ENCODE measurements at places on chromosomes 16 and 17.

DNA sequence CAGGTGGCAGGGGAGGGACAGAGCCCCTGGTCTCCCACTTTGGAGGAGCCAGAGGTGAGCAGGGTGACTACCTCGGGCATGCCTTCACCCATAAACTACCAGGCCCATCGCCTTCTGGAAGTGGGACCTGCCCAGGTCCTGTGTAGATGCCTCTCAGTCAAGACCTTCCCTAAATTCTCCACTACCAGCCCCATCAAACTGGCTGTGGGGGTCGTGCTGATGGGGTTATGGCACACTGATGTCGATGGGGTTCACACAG lies 5.8 kb upstream of the RAB37 start:
- DNase-seq, result no peak

- no peak for DNase-seq
Observed at GRCh38 chr17:17103160-17103559, 60.9 kb downstream of the MPRIP start.

DNA sequence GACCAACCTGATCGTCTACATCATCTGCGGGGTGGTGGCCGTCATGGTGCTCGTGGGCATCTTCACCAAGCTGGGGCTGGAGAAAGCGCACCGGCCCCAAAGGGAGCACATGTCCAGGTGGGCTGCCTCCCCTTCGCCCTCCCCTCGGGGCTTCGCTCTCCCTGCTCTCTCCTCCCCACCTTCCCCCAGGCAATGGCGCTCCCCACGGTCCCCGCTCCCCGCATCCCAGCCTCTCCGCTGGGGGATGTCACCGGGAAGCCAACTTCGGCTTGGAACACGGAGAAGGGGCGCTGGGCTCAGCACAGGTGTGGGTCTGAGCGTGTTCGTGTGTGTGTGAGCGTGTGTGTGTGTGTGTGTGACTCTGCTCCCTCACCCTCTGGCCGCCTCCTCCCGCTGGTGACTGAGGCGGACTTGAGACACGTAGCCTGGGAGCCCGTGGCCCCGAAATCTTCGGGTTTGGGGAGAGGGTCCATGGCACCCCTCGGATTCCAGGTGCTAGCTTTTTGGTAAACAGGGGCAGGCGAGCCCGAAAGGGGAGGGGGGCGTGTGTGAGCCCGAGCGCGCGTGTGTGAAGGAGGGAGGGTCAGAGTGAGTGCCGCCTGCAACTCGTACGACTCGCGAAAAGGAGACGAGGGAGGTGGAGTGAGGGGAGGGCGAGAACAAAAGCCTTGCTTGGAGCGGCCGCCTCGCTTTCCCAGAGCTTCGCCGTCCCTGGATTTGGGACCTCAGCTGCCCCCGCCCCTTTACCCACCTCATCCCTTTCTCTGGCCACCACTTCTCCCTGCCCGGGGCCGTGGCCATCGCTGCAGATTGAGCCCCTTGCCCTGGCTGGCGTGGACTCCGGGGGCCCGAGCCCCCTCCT lies 1.3 kb downstream of the SHISA9 start:
- DNase-seq, result no peak

GRCh38 chr17:67276075-67276474 lies 31.1 kb upstream of the HELZ start:
- no peak for DNase-seq

DNA sequence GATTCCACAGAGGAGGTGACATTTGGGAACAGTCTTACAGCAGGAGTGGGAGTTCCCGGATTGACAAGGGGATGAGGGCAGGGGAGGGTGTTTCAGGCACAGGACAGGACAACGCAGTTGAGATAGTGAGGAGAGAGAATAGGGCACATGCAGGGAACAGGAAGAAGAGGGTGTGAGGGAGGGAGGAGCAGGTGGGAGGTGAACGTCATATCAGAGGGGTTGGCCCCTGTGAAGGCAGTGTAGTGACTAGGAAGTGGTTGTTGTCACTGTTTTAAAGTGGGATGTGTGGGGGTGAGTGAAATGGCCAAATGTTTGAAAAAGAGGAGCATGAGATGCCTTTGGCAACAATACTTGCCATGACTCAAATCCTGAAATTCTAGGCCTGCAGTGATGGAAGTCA lies 12.2 kb downstream of the PRKCB start:
- peak; percentile 67 for DNase-seq

DNA sequence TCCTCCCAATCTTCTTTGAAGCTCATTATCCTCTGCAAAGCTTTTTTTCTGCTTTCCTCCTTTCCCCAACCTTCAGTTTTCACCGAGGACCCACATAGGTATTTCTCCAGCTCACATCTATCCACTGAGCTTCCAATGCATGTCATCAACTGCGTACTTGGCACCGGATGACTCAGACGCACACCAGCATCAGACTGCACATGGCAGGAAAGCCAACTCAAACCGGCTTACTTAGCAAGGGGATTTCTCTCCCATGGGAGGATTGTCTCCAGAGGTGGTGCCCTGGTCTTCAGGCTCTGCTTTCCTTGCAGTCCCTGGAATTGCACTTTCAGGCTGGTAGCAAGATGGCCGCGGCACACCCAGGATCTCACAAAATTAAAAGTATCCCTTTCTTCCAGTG lies 1.7 kb upstream of the AKTIP start:
- DNase-seq, result peak; percentile 19

- no peak for DNase-seq
Observed at GRCh38 chr17:51034800-51035199, 85.9 kb downstream of the SPAG9 start.

DNA sequence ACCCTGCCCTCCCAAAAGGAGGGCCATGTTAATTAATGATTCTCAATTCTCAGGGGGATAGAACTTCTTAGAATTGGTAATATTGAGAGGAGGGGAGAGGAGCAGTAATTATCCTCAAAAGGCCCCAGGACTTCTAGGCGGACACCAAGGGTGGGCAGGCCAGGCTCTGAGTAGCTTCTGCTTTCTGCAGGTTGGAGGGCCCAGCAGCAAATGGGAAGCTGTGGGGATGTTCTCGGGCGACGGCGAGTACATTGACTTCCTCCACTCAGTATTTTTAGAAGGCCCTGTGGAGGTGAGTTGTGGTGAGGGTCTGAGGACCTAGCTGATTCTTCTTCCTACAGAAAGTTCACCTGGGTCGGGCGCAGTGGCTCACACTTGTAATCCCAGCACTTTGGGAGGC lies 57.5 kb downstream of the DNAH2 start:
- DNase-seq, result no peak

DNA sequence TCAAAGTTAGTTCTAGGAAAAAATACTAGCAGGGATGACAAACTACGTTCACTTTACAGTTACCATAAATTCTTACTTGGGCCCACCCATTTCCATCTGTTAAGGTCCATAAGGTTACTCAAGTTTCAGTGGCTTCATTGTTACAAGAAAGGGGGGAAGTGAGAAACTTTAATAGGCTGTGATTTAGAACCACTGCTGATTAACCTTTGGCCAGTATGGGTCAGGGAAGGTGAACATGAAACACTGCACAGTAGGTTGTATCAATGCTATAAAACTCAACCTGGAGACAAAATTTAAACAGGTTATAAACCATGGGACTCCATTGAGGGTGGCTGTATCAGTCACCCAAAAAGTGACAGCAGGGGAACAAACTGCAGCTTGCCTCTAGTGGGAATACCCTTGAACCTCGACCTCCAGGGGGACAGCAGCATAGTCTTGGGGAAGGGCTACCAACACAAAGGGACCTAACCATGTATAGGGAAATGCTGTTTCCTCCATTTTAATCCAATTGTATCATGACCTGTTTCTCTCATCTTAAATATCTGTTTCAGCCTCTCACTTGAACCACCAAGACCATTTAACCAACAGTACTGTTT lies 10.4 kb downstream of the PTRH2 start:
- no peak for DNase-seq

DNA sequence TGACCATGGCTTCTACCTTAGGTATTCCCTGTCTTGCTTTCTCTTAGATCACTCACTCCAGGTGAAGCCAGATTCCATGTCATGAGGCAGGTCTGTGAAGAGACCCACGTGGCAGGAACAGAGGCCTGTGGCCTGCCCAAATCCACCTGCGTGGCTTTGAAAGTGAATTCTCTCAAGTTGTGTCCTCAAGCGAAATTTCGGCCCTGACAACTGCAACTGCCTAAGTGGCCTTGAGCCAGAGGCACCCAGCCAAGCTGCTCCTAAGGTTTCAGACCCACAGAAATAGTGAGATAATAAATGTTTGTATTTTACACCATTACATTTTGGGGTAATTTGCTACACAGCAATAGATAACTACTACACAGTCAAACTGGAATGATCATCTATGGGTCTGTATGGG lies 497.9 kb downstream of the XYLT1 start:
- no peak for DNase-seq

DNA sequence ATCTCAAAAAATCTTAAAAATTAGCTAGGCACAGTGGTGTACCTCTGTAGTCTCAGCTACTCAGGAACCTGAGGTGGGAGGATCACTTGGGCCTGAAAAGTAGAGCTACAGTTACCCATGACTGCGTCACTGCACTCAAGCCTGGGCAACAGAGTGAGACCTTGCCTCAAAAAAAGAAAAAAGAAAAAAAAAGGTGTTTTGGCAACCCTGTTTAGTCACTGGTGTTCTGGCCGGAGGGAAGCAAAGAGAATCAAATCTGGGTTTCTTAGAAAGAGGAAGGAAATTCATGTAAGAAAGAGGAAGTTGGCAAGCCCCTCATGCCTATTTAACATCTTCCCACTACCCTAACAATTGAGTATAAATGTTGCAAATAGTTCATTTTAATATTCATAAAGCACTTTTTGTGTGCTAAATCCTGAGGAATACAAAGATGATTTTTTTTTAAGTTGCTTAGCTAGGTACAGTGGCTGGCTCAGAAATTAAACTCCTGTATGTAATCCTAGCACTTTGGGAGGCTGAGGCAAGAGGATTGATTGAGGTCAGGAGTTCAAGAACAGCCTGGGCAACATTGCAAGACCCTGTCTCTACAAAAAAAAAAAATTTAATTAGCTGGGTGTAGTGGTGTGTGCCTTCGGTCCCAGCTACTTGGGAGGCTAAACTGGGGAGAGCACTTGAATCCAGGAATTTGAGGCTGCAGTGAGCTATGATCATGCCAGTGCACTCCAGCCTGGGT lies 6.5 kb upstream of the USP32 start:
- DNase-seq, result no peak

GRCh38 chr17:67549820-67550219 lies 167.9 kb upstream of the NOL11 start:
- no peak for DNase-seq

DNA sequence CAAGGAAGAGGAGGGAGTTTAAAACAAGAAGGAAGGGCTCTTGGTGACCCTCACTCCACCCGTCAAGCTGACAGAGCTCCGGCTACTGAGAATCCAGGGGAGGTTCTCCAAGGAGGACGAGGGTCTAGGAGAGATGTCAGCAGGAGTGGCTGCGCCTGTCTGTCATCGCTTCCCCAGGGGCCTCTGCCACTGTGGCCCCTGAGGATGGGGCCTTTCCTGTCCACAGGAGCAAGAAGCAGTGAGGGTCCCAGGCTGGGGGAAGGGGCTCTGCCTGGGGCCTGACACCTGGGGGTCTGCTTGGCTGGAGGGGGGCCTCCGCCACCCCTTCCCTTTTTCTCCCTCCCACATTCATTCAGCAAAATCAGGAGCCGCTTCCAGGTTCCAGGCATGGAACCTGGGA lies 66.5 kb upstream of the TNRC6C start:
- DNase-seq, result no peak

- DNase-seq, result no peak
Observed at GRCh38 chr16:58125781-58126335, 3.3 kb downstream of the CFAP20 start.

DNA sequence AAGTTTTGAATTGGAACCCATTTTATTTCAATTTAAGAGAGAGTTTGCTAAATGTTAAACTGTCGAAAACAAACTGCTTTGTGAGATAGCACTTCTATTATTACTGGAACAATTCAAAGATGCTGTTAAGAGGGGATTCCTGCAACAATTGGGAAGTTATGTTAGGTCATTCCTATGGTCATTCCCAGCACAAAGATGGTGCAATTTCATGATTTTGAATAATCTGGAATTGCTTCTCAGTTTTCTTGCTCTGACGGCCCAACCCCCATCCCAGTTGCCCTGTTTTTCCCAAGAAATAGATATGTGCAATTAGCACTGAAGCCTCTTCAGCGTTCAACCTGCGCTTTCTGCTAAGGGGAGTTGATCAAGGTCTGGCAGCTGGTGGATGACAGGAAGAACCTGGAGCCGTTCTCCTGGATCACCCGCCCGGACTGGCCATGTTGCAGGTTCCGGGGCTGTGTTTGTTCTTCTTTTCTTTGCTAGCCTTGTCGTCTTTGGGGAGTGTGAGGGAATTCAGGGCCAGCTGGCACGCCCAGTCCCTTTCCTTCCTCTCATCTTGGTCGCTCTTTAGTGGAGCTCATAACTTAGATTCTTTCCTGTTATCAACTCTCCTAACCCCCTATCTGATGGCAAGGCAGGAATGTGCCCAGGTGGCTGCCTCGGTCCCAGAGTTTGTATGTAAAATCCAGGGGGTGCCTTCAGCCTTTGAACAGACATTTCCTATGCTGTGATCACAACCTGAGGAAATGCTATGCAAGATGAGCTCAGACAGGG lies 29.0 kb upstream of the IRF8 start:
- no peak for DNase-seq

DNA sequence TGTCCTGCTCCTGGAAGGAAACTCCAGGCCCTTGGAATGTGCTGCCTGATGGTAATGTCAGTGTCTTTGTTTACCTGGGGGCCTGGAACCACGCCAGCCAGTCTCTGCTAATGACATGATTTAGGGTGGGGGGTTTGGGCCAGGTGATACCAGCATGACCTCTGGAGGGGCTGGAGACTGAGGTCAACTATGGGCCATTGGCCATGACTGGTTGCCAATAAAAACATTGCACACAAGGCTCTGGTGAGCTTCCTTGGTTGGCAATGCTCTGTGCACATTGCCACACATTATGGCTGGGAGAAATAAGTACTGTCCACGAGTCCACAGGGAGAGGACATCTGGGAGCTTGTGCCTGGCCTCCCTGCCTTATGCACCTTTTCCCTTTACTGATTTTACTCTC lies 52.5 kb downstream of the LITAF start:
- no peak for DNase-seq

GRCh38 chr16:81823111-81823510 lies 44.0 kb downstream of the PLCG2 start:
- DNase-seq, result no peak

Measured in stimulated activated naive CD8-positive, alpha-beta T cell treated with anti-CD3 and anti-CD28 coated beads, Interleukin-15, Interleukin-2, amounts not matched to agents 100 U/mL and 50 U/mL, for 24 hours (primary cell).